ENCODE measurements at places on chromosomes 4 and X. TPM values are rescaled to one million over a fixed set of nuclear protein-coding genes. Genes with fewer than 3 reads are reported as not detected.

DNA sequence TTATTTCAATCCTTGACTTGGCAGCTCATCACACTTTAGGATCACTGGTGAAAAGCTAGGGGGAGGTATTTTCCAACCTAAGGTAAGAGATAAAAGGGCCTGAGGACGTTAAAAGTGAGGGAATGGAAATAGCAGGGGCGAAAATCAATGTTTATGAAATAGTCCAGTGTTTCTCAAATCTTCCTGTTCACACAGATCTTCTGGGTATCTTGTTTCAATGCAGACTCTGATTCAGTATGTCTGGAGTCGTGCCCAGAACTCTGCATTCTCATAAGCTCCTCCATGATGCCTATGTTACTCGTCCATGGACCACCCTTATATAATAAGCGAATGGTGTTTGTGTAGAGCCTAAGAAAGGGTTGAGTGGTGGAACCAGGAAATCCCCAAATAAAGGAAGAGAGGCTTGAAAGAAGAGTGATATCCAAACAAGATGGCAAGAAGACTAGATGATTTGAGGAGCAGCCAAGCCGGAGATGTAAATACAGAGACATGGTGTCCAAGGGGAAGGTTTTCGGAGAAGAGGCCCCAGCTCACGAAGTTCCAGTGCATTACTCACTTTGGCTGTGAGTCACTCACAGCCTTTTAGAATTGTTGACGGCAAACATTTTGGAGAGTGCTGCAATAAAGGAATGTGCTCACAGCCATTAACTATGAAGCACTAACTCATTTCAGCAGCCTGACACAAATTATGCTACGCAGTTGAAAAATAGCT, 215.6 kb upstream of the PPARGC1A start:
- no peak for DNase-seq

DNA sequence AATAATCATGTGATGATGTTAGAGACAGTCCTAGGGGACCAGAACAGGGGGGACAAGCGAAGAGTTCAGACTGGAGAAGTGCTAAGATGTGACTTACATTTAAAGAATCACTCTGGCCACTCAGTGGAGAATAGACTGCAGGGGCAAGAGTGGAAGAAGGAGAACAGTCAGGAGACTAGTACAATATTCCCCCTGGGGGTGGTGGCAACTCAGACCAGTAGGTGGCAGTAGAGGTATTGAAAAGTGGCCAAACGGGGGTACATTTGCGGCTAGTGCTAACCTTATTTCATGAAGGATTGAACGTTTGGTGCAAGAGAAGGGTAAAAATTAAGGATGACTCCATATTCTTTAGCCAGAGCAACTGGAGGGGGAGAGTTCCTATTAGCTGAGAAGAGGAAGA, 2.7 kb upstream of the BMX start:
- DNase-seq: peak; percentile 94

DNA sequence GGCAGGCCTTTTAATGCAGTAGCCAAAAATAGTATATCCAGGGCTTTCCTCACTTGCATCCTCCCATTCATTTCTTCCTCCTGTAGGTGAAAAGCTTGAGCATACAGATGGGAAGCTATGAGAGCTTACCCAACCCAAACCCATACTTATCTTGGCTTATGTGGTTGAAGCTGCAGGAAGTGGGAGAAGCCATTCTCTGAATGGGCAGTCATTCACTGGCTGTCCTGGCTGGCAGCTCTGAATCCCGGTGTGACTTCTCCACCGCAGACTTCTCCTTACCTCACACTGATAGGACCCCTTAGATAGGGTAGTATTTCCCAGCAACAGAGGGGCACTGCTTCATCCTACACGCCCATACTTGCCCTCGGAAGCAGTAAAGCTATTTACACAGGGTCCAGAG, 125.4 kb downstream of the AMMECR1 start:
- no peak for DNase-seq

Gene CTAG1B
- not detected for total RNA-seq

GRCh38 chrX:13763489-13763888, 28.9 kb downstream of the OFD1 start:
- DNase-seq: no peak

GRCh38 chrX:39808471-39808917, 289.3 kb downstream of the BCOR start:
- no peak for DNase-seq

Gene HDAC8
- total RNA-seq: 28.4 TPM

GRCh38 chrX:16978193-16978984, 31.9 kb downstream of the REPS2 start:
- DNase-seq: no peak

DNA sequence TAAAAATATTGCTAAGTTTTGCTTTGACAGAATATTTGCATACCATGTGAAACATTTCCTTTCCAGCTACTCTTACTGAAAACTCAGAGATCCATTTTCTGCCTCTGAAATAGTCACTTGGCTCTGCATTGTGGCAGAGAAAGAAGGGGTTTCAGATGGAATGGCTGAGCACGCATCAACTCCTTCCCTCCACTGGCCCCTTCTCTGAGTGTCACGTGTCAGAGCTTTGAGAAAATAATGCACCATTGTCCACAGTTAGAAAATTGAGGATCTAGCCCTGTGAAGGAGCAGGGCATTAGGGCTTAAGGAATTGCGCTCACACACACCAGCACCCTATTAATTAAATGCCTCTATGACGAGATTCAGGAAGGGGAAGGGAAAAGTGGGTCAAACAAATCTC, 78.8 kb upstream of the FAT4 start:
- DNase-seq: no peak

DNA sequence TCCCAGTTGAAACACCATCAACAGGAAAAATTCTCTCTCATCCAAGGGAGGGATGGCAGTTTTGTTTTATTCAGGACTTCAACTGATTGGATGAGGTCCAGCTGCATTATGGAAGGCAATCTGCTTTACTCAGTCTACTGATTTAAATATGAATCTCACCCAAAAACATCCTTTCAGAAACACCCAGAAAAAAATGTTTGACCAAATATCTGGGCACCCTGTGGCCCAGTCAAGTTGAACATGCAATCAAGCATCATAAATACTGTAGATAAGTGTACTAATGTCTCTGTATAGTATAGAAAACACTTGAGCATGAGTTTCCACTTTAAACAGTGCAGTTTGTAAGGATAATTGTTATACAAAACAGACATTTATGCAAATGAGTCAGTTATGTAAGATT, 753.2 kb downstream of the ARAP2 start:
- no peak for DNase-seq

- DNase-seq: no peak
Observed at GRCh38 chr4:184934184-184934583, 84.1 kb upstream of the HELT start.

Gene RPL9
- 1,754 TPM for total RNA-seq

Gene HELT
- total RNA-seq: not detected

- no peak for DNase-seq
Observed at GRCh38 chrX:3244955-3245354, 101.5 kb downstream of the MXRA5 start.

- DNase-seq: no peak
Observed at GRCh38 chr4:36835246-36835645, 409.3 kb upstream of the NWD2 start.

DNA sequence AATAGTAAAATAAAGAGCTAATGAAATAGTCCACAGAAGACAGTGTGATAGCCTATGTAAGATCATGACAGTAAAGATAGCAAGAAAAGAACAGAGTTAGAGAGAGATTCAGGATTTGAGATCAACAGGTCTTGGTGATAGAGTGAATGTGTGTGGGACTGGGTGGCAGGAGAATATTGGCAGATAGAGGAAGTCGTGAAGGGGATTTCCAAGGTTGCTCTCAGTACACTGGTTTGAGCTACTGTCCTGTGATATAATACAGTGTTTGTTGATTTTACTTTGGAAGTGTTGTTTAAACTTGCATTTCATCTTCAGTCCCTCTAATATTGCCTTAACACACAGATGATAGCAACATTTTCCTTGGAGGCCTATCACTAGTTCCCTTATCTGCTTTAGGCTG, 44.1 kb downstream of the DTHD1 start:
- DNase-seq: no peak

GRCh38 chrX:134184936-134185335, 52.0 kb upstream of the CCDC160 start:
- DNase-seq: no peak

DNA sequence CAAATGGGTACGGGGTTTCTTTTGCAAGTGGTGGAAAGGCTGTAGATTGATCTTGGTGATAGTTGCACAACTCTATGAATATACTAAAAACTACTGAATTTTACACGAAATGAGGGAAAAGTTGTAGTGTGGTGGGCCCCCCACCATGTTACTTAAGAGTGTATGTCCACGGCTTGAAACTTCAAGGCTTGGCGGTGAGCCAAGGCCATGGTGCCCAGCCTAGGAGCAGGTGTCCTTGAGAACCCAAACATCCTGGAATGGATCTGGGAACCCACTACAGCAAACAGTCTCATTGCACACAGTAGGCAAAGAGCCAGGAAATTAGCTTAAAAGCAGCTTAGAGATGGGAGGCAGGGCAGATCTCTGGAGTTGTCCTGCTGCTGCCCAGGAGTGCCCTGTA, 62.9 kb downstream of the BRCC3 start:
- no peak for DNase-seq

- no peak for DNase-seq
Observed at GRCh38 chr4:98565681-98566301, 92.6 kb downstream of the TSPAN5 start.

DNA sequence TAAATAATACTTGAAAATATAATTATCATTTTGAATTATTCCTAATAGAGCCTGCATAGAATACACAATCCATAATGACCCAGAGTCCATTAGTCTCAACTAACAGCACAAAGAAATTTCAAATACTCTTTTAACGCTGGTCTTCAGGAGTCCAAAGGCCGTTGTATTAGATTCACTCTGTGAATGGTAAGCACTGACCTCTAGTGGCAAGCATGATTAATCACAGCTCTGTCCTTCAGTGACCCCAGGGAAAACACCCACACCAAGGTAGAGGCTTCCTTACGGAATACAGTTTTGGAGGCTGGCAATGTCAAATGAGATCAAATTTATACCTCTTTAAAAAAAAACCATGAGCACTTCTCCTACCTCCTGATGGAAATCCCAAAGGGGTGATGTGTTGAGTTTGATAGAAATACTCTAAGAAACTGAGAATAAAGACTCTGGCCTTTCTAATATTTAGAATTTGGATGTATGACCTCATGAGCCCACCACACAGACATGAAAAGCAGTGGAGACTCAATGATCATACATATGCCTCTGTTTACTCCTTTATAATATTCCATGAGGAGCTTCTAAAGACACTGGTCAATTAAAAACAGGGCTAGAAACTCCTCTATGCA, 147.2 kb upstream of the DKK2 start:
- peak; percentile 57 for DNase-seq

DNA sequence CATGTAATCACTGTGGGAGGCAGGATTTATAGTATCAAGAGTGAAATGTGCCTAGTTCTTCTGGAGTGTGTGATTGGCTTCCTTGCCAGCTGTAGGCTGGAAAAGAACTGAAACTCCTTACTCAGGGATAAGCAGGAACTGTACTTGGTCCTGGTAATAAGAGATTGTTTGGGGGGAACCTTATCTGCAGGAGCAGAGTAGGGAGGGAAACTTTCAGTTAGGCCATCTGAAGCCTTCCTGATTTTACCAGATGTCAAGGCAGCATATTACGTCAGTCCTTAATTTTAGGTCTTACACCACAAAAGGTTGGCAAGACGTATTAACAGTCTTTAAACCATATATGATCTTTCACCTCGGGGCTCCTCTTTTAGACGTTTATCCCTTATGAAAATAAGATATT, 231.5 kb upstream of the FMR1 start:
- DNase-seq: no peak

Gene LRIT3
- total RNA-seq: 1.7 TPM

Gene UGT2A1
- total RNA-seq: not detected

DNA sequence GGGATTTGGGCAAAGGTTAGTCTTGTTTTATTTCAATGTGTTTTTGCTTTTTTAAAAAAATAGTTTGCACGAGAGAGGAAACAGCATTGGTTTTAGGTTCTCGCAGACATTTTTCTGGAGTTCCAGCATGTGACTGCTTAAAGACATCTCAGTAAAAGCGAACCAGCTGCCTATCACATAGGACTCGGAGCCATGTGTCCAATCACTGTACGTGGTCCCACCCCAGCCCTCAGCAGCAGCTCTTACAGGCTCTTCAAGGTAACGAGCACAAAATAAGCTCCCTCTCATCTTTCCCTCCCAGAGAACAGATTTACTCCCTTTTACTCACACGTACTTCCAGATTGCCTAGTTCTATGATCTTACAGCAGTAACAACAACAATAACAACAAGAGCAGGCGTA, 68.7 kb downstream of the MCF2 start:
- DNase-seq: no peak

DNA sequence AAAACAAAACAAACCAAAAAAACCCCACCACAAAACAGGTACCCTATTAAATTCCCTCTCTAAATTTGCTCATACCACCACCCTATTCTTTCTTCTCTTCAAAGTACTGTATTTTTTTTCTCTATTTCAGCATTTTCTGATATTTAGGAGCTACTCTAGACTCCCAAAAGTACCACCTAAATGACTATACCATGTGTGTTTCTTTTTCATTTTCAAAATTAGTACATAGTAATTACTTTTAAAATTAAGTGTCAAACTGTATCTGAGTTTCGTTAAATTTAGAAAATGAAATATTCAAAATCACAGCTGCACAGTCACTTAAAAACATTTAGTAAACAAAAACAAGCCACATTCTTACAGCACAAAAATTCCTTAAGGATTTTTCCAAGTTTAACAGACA, 161.7 kb downstream of the FBXW7 start:
- no peak for DNase-seq

DNA sequence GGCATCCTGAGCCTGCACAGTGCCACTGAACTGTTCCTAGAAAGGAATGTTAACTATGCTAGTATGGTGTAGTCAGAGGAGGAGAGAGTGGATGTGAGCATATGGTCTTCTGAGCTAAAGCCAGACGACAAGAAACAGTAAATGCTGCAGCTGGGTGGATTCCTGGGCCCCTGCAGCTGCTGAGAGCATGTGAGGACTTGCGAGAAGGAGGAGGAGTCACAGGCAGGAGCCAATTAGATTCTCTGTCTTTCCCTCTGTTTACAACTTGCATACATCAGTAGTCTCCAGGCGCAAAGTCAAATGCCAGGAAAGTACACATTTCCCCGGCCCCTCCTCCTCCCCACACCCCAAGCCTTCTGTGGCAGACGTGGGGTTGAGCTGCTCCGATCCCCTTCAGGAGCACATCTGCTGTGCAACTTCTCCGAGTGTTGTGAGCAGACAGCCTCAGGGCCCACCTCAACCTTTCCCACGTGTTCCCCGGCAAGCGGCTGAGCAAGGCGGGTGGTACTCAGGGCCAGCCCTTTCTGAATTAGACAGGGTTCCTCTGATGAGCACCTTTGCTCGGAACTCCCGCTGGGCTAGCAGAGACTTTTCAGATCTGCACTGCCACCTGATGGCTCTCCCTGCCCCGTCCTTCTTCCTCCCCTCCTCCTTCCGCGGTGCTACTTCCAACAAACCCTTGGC, 108.7 kb upstream of the ATP6AP2 start:
- DNase-seq: peak; percentile 87

GRCh38 chrX:119583431-119584059, 9.2 kb downstream of the UBE2A start:
- no peak for DNase-seq

Gene HS3ST1
- 2.8 TPM for total RNA-seq

Gene TLR10
- total RNA-seq: not detected
